ENCODE measurements at places on chromosomes 12 and 14. TPM values are rescaled to one million over a fixed set of nuclear protein-coding genes. Genes with fewer than 3 reads are reported as not detected.
A peak's percentile ranks its signal among the peaks of the same experiment; 100 is the strongest.

Gene PRPH
- total RNA-seq = 2.6 TPM

DNA sequence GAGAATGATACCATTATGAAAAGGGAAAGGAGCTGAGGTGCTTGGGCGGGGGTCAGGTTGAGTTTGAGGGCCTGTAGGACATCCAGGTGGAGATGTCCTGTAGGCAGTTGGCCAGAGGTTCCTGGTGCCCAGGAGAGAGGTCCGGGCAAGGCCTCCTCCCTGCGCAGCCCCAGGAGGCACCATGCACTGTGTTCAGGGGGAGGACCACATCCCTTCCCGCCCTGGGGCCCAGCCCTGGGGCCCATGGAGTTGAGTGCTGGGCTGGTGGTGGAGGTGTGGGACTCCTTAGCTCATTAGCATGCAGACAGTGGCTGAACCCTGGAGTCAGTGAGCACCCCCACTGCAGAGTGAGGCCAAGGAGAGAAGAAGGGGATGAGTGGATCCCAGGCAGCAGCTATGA, 5.7 kb upstream of the FAIM2 start:
- no peak for DNase-seq

Gene KRT85
- total RNA-seq = not detected

- no peak for DNase-seq
Measured at GRCh38 chr14:52029881-52030280, 39.0 kb downstream of the NID2 start.

DNA sequence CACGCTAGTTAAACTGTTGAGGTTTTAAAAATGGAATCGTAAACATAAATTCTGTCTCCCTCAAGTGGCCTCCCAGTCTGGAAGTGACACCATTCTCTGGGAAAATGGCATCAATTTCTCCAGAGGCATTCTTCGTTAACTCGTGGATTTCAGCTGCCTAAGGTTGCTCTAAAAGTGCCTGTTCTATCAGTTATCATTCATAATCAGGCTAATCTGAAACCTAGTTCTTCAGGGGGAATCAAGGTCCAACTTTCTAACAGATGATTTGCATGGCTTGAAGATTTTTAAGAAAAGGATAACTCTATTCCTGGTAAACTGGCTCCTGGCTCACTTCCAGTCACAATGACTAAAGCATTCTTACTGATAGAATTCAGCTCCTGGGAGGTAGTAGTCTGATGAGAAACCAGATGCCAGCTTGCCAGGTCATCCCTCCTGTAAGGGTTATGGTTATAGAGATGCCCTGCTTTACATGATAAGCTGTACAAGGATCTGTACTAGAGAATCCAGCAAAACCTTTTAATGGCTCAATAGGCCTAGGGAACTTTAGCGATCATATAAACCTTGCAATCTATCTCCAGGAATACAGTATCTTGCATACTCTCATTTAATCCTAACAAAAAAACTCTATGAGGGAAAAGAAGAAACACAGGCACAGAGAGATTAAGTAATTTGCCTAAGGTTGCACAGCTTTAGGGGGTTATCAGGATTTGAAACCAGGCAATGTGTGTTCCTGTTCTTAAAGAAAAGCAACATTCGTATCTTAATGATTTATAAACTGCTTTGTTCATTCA, 1.5 kb downstream of the L3HYPDH start:
- peak; percentile 83 for DNase-seq

Gene LBHD2
- not detected for total RNA-seq

GRCh38 chr12:43826681-43827080, 9.2 kb upstream of the TMEM117 start:
- DNase-seq = no peak

DNA sequence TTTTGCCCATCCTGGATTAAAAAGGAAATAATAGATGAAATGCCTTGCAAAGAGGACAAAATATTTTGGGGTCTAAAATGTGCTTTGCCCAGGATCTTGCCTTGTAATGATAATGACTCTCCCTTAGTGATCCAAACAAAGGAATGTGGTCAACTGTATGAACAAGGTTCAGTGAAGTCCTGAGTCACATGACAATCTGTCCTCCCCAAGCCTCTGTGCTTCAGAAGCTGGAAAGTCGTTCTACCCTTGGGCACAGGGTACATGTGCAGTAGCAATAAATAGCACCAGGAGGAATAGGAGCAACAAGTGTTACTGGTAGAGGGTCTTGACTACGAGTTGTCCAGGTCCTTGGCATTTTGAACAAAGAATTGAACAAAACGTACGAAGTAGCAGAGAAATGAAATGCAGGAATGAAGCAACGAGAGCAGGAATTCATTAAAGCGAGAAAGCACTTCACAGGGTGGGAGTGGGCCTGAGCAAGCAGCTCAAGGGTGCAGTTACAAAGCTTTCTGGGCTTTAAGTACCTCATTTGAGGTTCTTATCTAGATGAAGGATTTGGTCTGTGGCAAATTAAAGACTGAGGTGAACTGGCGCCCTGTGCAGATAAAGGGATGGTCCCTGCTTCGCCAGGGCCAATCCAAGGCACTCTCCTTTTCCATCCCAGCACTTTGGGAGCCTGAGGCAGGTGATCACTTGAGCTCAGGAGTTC, 65.8 kb downstream of the RESF1 start:
- DNase-seq = no peak

Gene LHX5
- 0.67 TPM for total RNA-seq

Gene LUM
- not detected for total RNA-seq

Gene CLEC2D
- total RNA-seq = 4.6 TPM

DNA sequence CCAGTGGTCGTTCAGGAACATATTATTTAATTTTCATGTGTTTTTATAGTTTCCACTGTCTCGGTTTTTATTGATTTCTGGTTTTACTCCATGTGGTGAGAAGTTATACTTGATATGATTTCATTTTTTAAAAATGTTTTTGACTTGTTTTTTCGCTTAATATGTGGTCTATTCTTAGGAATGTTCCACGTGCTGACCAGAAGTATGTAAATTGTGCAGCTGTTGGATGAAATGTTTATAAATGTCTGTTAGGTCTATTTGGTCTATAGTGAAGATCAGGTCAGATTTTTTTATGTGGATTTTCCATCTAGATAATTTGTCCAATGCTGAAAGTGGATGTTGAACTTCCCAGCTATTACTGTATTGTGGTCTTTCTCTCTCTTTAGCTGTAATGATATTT, 433.8 kb upstream of the MIS18BP1 start:
- DNase-seq = no peak

DNA sequence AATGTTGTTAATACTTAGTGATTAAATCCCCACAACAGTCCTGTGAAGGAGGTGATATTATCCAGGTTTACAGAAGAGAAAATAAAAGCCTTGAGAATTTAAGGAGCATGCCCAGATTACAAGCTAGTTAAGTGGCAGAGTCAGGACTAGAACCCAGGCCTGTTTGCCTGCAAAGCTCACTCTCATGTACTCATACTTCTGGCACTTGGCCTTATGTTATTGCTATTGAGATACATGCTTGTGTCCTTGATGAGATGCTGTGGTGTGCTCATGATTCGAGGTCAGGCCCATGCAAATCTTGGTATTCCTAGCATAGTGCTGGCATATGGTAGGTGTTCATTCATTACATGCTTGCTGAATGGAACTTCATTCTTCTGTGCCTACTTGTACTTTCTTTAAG, 7.6 kb upstream of the EID3 start:
- DNase-seq = no peak

Gene TSPAN19
- total RNA-seq = 0.67 TPM

GRCh38 chr12:78241446-78241845, 410.8 kb downstream of the NAV3 start:
- DNase-seq = no peak

Gene KLRD1
- not detected for total RNA-seq

DNA sequence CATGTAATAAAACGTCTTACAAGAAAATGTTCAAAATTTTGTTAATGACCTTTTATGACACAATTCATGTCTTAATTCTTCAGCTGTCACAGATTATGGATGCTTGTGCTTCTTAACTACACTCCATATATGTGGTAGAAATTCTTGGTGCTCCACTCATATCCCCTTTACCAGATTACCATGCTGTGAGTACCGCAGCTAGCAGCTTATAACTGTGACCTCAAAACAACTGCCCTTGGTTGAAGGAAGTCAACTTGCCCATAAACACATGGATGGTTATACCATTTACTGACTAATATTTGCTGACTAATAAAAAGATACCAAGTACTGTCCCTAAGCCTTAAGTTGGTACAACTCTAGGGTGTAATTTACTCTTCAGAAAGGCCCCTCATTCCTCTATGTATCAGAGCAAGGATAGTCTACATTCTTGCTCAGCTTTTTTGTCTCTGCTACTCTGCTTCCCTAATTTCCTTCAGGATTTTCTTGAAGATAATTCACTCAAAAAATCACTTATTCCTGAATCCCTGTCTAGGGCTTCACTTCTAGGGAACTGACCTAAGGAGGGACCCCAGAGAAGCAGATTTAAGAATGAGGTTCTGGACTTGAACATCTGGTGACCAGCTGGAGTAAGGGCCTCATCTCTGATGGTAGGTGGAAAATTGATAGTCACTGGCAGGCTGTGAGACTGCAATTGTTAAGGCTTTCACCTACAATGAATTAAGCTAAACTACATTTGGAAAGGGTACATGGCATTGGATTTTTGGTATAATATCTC, 152.3 kb downstream of the SLC6A15 start:
- no peak for DNase-seq

GRCh38 chr12:66735275-66735674, 56.4 kb upstream of the GRIP1 start:
- no peak for DNase-seq

Gene ANAPC7
- 35.8 TPM for total RNA-seq

DNA sequence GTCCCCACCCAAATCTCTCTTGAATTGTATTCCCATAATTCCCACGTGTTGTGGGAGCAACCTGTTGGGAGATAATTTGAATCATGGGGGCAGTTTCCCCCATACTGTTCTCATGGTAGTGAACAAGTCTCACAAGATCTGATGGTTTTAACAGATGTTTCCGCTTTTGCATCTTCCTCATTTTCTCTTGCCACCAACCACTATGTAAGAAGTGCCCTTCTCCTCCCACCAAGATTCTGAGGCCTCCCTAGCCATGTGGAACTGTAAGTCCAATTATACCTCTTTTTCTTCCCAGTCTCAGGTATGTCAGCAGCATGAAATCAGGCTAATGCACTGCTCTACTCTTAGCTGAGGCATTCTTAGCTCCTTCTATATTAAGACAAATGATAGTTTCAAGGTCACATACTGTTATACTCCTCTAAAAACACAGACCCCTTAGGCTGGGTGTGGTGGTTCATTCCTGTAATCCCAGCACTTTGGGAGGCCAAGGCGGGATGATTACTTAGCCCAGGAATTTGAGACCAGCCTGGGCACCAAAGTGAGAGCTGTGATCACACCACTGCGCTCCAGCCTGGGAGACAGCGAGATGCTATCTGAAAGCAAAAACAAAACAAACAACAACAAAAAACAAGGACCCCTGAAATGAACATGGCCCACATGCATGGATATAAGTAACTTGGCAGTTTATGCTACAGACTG, 3.6 kb downstream of the SCAF11 start:
- DNase-seq = no peak

Gene KRT2
- total RNA-seq = not detected

DNA sequence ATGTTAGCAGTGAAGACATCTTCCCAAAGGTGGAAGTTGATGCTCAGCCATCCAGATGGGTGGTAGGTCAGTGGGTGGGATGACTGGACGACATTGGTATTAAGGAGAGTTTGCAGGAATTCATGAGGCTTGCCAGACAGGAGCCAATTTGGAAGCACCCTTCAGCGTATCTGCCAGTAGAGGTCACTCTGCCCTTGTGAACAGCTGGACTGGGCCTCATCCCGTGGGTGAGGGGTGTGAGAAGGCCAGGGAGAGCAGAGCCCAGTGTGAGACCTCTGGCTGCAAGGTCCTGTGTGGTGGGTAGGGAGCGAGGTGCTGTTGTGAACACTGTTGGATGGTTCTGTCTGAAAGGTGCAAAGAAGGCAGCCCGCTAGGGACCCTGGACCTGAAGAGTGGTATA, 37.7 kb downstream of the SLC5A8 start:
- peak; percentile 11 for DNase-seq

GRCh38 chr12:13195250-13195649, 1.3 kb upstream of the EMP1 start:
- DNase-seq = no peak

- DNase-seq = peak; percentile 77
Measured at GRCh38 chr12:65608319-65608916, 215.9 kb upstream of the HMGA2 start.

DNA sequence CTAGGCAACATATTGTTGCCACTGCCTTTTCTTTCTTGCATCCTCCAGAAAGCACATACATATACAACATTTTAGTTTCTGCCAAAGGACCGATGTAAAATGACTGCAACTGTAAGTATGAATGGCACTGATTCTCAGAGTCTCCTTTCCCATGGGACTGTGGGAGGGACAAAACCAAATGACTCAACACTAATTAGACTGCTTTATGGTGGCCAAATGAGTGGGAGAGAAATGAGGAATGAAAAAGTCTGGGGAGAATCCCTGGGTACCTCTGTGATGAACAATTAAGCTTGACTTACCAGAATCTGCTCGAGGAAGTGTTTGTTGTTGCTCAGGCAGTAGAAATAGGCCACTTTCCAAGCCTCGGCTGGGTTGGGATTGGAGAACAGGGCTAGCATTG, 10.1 kb downstream of the ZFYVE26 start:
- DNase-seq = no peak

Gene MYF6
- not detected for total RNA-seq

Gene A2ML1
- 5.6 TPM for total RNA-seq

Gene TAS2R20
- total RNA-seq = 1.7 TPM

GRCh38 chr12:66061557-66062289, 68.8 kb downstream of the LLPH start:
- no peak for DNase-seq

DNA sequence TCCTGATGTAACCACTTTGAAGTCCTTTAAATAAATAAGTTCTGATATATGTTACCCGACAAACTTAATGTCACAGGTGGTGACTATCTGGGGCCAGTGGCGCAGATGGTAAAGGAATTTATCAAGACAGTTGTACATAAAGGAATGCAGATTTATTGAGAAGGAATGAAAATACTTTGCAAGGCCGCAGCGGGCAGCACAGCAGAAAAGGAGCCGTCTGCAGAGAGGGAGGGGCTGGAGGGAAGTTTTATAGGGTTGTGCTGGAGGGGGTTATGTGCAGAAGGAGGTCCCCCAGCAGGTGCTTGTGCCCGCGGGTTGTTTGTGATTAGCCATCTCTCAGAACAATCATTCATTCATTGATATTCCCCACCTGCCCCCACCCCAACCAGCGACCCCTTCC, 17.4 kb downstream of the GPRC5D start:
- DNase-seq = no peak

GRCh38 chr12:12819752-12820311, 6.7 kb downstream of the DDX47 start:
- DNase-seq = peak; percentile 86

Gene TBX3
- total RNA-seq = 30.7 TPM

- DNase-seq = no peak
Measured at GRCh38 chr12:32783029-32783428, 27.3 kb upstream of the YARS2 start.

- no peak for DNase-seq
Measured at GRCh38 chr14:86331341-86331740, 801.4 kb downstream of the FLRT2 start.

Gene KRT73
- total RNA-seq = not detected

Gene DBX2
- total RNA-seq = not detected

GRCh38 chr14:102505775-102506625, 3.6 kb downstream of the ANKRD9 start:
- DNase-seq = no peak
